ENCODE measurements at places on chromosomes 4 and X. TPM values are rescaled to one million over a fixed set of nuclear protein-coding genes. Genes with fewer than 3 reads are reported as not detected.

Gene DDX53
- not detected for total RNA-seq

Gene CD40LG
- not detected for total RNA-seq

Gene PRSS12
- 7.2 TPM for total RNA-seq

Gene GATB
- 12.0 TPM for total RNA-seq

Gene STPG2
- total RNA-seq: not detected

Gene TEC
- total RNA-seq: 1.8 TPM

Gene MSANTD1
- 0.40 TPM for total RNA-seq

Gene SPATA18
- total RNA-seq: 2.2 TPM

Gene COL25A1
- under 0.01 TPM for total RNA-seq

Gene LIMCH1
- 20.7 TPM for total RNA-seq

All from lung microvascular endothelial cell (primary cell).